ENCODE measurements at places on chromosomes 6 and 20. TPM values are rescaled to one million over a fixed set of nuclear protein-coding genes. Genes with fewer than 3 reads are reported as not detected.

Gene FAM162B
- total RNA-seq = not detected

Gene EDN1
- total RNA-seq = 0.13 TPM

Gene FILIP1
- total RNA-seq = not detected

Gene OR2H1
- total RNA-seq = not detected

Gene KIF25
- total RNA-seq = not detected

Gene LTB
- 181 TPM for total RNA-seq

Gene C20orf96
- 4.9 TPM for total RNA-seq

Gene RNF5
- total RNA-seq = 58.9 TPM

Gene CD93
- total RNA-seq = 0.46 TPM

Gene HLA-DRA
- total RNA-seq = 12.9 TPM

Gene MYBL2
- total RNA-seq = 92.0 TPM

Gene ENPP3
- total RNA-seq = 0.63 TPM

Gene OSTM1
- total RNA-seq = 21.9 TPM

Gene DSE
- total RNA-seq = 7.8 TPM

Gene CPXM1
- 1.7 TPM for total RNA-seq

Gene MEP1A
- total RNA-seq = not detected

Gene GSTA1
- not detected for total RNA-seq

Gene GABRR2
- 0.29 TPM for total RNA-seq

Gene CAP2
- not detected for total RNA-seq

Gene ASIP
- total RNA-seq = not detected

Gene ULBP3
- total RNA-seq = 0.78 TPM

Gene SRMS
- not detected for total RNA-seq

Gene POLH
- 37.0 TPM for total RNA-seq

Gene CEBPB
- total RNA-seq = 32.6 TPM

Gene RIMS1
- total RNA-seq = not detected

Gene DLL1
- total RNA-seq = 0.25 TPM

All from activated CD8-positive, alpha-beta memory T cell treated with anti-CD3 and anti-CD28 coated beads for 36 hours (primary cell).